ENCODE measurements at places on chromosomes 7 and 10.
A peak's percentile ranks its signal among the peaks of the same experiment; 100 is the strongest.

GRCh38 chr7:104950754-104951153 lies 63.3 kb upstream of the KMT2E start:
- no peak for DNase-seq

DNA sequence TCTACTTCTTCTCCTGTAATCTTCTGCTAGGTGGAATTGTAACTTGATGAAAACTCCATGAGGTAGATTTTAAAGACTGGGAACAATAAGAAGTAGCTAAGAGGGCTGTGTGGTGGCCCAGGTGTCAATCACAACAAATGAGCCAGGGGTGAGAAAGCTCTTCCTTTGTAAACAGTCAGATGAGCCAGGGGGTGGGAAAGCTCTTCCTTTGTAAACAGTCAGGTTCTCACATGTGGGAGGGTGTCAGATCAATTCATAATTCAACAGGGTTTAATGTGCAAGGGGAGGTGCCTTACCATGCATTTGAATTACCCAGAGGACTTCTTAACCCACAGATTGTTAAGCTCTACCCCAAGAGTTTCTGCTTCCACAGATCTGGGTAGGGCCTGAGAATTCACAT lies 312.4 kb upstream of the AUTS2 start:
- no peak for DNase-seq

DNA sequence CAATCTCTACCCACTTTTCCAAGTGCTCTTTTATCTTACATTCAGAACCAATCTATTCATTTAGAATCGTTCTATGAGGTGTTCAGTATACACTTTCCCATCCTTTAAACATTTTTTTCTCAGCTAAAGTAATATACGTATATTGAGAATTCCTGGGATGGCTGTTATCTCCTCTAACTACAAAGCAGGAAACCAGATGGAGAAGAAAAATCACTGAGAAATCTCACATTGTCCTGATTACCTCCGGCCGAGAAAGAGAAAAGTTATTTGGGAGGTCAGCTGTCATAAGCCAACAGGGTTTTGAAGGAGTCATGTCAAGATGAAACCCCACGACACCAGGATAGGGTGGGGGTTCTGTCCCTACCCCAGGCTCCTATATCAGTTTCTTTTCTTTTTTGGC lies 99.2 kb upstream of the KDM7A start:
- no peak for DNase-seq

DNA sequence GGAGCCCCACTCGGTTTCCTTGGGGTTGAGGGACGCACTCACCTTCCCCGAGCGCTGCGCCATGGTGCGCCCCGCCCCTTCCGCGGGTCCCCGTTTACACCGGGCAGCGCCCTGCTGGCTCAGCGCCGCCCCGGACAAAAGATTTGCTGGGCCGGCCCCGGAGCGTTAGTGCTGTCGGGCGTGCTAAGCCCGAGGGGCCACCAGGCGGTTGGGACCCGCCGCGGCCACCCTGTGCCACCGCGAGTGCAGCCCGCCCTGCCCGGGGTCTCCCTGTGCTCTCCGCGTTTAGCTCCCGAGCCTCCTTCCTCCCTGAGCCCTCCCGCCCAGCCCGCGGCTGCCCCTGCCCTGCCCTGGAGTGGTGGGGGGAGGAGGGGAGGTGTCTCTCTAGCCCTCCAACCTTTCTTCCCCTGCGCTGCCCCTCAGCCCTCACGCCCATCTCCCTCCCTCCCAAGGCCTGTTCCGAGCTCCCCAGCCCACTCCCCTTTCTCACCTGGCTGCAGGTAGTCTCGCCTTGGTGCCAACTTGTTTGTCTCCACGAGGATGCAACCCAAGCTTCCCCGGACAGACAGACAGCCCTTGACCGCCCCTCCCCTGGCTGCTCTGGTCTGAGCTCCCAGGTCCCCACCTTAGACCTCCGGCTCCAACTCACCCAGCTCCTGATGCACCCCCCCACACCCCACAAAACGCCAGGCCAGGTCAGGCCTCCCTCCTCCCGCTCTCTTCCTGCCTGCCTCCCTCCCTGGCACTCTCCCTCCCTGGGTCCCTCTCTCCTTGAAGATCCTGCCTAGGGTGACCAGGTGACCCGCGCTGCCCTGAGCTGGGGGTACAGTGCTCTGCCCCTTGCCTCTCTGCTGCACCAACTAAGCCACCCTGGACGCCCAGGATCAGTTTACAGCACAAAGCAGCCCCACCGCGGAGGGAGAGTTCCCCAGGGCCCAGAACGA lies at the start of gene CRYGN:
CRYGN (minus strand) TSS at position 287 of the 944 bp plus-strand sequence; CDS start at position 63, 224 bp downstream.
- no peak for DNase-seq

GRCh38 chr7:37142958-37143357 lies 305.7 kb downstream of the ELMO1 start:
- peak; percentile 28 for DNase-seq

DNA sequence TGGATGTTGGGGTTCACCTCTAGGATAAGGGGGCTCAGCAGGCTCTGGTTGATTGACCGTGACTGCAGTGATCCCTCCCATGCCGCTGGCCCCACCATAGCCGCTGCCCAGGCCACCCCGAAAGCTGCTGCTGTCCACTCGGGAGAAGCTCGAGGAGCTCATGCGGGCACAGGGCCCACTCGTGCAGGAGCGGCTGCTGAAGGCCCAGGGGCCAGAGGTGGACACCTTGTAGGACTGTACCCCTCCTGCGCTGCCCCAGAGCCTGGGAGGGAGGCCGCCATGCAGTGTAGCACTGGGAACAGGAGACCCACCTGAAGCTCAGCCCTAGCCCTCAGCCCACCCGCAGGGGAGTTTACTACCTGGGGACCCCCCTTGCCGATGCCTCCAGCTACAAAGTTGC lies 70.0 kb downstream of the CHRM2 start:
- no peak for DNase-seq

- peak; percentile 70 for DNase-seq
These were observed at the start of gene MEOX2 for GRCh38 chr7:15686295-15686956. Gene MEOX2, minus strand, starts transcription at chr7:15686683. Its CDS starts 281 bp downstream, at chr7:15686402.

DNA sequence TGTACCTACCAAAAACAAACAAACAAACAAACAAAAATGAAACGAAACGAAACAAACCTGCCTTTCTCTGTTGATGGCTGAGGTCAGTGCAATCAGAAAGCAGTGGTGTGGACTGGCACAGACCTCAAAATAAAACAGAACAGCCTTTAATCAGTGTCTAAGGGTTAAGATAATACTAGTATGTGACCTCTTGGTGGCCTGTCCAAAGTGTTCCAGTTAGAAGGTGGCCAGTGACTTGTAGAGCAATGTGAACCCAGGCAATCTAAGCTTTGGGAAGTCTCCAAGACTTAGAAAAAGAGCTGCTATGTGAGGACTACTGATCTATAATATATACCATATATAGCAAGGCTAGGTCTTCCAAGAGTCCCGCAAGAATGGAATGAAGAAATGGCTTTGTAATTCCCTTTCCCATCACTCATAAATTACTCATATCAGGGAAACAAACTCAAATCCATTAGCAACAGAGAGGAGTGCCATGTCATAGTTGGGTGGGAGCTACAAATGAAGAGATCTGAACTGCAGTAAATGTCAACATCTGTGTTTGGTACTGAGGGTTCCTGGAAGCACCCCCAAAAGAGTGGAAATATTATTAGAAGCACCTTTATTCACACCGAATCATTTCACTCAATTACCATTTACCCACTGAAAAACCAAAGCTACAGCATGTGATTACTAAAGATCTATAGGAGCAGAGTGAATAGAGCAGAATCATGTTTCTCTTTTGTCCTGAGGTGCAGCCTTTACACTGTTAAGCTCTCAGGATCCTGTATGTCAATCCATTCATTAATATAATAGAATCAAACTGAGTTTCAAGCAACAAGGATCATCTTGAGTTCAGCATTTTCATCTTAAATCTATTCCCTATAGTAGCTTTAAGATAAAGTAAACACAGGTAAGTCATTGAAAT lies 28.0 kb downstream of the ABLIM1 start:
- DNase-seq: peak; percentile 78

- DNase-seq: no peak
These were observed 165.0 kb downstream of the CHN2 start for GRCh38 chr7:29359482-29360093.

- DNase-seq: no peak
These were observed 210.5 kb downstream of the SEMA3A start for GRCh38 chr7:83984076-83984475.

GRCh38 chr7:159032753-159033472 lies 111.8 kb downstream of the VIPR2 start:
- no peak for DNase-seq

DNA sequence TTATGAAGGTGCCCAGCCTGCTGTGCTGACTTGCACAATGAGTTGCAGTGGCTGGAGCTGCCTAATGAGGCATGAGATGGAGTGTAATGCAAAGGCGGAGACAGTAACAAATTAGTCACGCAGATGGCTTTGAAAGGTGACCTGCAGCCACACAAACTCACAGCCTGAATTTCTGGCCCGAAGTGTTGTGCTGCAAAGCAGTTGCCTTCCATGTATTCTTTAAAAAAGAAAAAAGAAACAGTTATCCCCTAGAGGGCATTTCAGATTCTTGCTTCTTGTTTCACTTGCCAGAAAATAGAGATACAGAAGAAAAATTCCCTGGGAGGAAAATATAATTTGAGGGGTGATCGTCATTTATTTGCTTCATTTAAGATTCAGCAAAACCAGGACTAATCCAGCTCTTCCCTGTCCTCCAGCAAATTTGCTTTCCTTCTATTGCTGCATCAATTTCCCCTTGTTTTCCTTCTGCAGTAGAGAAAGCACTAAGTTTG lies 239.9 kb downstream of the ADRA2A start:
- DNase-seq: no peak

DNA sequence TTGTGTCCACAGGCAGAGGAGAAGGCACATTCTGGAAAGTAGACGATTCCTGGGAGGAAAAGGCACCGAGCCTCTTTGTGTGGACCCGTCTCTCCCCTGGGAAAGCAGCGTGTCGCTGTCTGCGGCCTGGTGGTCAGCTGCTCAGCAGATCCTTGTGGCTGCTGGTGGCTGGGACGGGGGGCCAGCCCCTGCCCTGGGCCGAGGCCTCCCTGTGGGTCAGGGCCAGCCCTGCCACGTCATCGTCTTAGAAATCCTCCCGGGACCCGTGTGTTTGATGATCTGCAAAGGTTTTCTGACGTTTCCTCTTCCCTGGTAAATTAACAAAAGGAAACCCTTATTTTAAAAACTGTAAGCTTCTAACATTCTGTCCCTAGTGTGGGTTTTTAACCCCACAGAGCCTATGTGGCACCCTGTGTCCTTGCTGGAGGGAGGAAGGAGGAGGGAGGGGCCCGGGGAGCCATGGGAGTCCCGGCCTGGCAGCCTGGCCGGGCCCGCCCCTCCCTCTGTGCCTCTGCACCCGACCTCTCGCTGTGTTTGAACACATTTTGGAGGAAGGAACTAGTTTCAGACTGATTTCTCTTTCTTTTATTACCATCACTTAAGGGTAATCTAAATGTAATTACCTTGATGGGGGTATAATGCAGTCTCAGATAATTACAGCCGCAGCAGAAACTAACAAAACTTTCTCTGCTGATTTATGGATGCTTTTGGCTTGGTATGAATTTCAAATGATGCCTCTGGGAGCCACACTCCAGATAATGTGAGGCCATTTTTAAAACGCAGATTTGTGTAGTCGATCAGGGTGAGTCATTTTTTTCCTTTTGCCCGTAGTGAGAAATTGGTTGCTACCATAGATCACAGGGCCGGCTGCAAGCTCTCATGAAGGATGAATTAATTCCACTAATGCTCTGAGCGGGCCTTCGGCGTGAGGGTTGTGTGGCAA lies 85.5 kb downstream of the NKX6-2 start:
- peak; percentile 28 for DNase-seq

- DNase-seq: no peak
These were observed 45.3 kb downstream of the STARD3NL start for GRCh38 chr7:38223306-38223705.

- peak; percentile 53 for DNase-seq
These were observed 13.2 kb upstream of the IFRD1 start for GRCh38 chr7:112437072-112437471.

DNA sequence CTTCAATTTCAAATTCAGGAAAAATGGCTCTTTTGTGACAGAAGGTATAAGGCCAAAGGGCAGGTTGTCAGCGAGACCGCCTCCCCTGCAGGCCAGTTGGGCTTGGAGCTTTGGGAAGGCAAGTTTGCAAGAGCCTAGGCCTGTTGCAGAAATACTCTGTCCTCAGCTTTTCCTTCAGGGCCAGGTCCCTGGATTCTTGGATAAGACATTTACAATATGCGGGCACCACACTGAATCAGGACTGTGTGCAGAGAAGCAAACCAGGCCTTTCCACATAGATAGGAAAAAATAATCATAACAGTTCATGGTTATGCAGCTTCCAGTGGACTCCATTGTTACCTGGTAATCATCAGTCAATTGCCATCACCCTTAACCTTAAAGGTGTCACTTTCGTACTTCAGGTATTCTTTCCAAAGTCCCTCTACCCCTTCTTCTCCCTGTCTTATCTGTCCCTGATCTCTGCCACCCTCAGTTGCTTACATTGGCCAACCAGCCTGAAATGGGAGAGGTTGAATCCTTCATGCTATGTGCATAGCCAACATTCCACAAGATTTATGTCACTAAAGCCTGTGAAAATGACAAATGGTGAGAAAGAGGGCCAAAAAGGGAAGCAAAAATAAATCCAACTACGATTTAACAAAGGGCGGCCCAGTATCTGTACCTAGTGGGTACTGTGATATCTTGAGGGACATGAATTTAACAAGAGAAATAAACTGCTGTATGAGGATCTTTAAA lies 304.5 kb upstream of the NFE2L3 start:
- peak; percentile 78 for DNase-seq

DNA sequence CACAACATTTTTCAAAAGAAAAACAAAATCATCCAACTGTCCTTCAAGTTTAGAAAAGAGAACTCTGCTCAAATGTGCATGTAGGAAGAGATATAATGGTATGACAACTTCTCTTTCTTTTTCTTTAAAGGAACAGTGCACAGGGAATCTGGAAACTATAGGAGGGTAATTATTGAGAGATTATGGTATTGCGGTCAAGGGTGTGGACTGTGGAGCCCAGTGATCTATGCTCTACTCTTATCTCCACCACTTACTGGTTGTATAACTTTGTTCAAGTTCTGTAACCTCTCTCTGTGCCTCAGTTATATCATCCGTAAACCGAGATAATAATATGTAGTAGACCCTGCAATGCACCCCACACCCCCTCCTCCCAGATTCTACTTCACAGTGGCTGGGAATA lies 69.8 kb upstream of the PCGF5 start:
- DNase-seq: no peak

- no peak for DNase-seq
These were observed 5.5 kb upstream of the CACUL1 start for GRCh38 chr10:118760265-118760664.

- no peak for DNase-seq
These were observed 6.2 kb upstream of the MACC1 start for GRCh38 chr7:20223356-20223755.

- DNase-seq: peak; percentile 53
These were observed 19.5 kb downstream of the TSPAN33 start for GRCh38 chr7:129163875-129164544.
